ENCODE measurements at places on chromosomes 7 and 10.

DNA sequence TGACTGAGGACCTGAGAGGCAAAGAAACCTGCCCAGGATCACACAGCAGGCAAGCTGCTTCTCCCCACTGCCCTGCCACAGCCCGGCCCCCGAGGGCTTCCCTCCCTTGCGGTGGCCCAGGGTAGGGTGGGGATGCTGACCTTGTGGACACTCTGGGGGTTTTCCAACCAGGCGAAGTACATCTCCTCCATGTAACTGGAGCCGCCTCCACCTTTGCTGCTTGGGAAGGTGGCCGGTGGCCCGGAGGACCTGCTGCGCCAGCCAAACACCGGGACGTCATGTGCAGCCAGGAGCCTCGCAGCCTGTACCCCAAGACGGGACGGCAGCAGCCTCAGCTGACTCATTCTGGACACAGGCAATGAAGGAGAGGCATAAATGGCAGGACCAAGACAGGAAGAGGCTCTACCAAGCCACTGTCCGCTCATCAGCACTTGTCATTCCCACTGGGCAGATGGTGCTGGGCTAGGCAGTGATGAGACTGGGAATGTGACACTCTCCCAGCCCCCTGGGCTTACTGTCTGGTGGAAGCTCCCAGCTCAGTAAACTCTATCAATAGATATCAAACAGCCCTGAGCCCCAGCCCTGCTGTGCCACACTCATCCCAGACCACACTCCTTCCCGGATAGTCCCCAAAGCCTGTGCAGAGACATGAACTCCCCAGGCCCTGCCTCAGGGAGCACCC is 3.7 kb downstream of the OGDHL start:
- DNase-seq = no peak

DNA sequence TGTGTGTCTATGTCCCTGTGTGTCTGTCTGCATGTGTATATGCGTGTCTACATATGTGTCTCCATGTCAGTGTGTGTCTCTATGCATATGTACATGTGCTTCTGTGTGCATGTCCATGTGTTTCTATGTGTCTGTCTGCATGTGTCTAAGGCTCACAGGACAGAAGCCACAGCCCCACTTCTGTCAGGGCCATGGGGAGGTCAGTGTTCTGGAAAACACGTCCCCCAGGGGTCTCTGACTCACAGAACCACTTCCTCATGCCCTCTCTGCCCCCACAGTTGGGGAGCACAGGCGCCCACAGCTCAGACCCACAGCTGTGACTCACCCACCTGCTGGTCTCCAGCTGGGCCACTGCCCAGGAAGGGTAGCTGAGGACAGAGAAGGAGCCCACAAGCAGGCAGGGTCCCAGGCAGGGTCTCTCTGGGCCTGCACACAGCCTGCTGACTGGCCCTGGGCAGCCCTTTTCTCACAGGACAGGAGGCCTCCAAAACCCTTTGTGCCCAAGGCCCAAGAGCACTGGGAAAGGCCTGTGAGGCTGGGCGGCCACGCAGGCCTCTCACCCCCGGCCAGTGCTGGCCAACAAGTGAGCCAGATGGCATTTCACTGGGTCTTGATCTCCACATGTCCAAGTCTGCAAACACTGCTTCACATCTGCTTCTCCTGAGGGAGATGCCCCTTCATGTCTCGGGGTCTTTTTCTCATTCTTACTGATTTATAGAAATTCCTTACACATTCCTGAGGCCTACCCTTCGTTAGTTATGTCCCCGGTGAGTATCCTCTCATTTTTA is 102.9 kb upstream of the FAM20C start:
- no peak for DNase-seq

DNA sequence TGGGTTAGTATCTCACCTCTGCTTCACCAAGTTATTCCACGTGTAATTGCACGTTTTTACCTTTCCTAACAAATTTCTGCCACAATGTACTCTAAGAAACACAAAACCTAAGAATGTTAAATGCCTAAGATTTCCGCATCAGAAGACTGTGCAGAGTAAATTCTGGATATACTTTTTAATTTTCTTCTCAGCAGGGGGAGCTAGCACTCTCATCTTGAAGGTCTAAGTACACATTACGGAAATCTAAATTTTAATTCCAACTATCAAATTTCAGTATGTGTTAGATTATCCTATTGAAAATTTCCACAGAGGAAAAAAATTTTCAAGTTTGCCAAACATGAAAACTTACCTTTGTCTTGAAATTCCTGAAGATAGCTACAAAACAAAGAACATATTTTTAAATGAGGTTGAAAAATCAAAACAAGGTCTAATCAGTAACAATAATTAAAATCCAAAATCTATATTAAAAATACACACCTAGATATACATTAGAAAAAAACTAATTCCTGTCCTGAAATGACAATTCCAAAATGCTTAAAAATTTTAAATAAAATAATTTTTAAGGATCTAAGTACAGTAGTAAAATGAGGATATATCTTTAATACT is 10.5 kb downstream of the SKAP2 start:
- peak; percentile 78 for DNase-seq

- no peak for DNase-seq
Measured at GRCh38 chr10:56763090-56763489, 402.0 kb upstream of the ZWINT start.

- no peak for DNase-seq
Measured at GRCh38 chr10:72611783-72612182, 14.1 kb downstream of the MICU1 start.

DNA sequence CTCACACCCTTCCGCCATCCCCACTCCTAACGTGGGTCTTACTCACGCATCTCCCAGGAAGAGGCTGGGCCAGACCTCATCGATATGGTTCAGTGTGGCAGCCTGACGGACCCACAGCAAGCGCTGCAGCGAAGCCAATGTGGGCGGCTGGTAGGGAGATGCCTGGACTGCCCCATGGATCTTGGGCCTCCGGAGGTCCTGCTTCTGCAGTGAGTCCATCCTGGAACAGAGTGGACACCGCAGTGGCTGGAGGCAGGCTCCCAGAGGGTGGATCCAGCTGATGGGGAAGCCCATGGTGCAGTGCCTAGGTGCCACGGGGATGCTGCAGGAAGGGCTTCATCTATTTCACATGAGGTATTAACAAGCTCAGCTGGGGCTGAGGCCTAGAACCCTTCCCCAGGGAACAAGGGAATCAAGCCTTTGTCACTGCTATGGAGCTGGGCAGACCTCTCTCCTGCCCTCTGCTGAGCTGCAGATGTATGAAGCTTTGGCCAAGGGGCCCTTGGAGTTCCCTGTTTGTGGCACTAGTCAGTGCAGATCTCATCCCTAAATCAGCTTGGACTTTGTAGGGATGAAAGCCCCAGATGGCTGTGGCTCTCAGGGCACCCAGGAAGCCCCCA is 13.7 kb upstream of the SAMD8 start:
- DNase-seq = no peak

- DNase-seq = no peak
Measured at GRCh38 chr10:59099481-59099880, 77.0 kb upstream of the PHYHIPL start.

- DNase-seq = no peak
Measured at GRCh38 chr7:93821463-93821862, 69.1 kb downstream of the TFPI2 start.

GRCh38 chr10:51074238-51075028 is at the start of gene PRKG1:
Gene PRKG1, plus strand, starts transcription at chr10:51074487.
- no peak for DNase-seq

DNA sequence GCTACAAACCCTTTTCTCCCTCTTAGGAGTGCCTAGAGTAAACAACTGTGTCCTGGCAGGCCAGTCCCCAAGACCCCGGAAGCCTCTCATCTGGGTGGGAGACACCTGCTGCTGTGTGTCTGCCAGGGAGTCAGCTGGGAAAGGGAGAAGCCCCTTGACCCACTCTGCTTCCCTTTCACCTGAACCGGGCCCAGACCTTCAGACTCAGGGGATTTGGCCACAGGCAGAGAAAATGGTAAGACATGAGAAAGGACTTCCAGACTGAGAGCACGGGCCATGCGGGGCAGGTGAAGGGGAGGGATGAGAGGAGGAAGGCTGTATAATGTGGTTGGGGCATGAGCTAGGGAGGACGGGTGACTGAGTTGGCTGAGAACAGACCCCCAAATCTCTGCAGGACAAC is 36.0 kb upstream of the NPFFR1 start:
- DNase-seq = no peak

GRCh38 chr10:52621635-52622079 is 150.9 kb downstream of the MBL2 start:
- DNase-seq = no peak

GRCh38 chr10:32376097-32376496 is 29.1 kb upstream of the EPC1 start:
- no peak for DNase-seq

DNA sequence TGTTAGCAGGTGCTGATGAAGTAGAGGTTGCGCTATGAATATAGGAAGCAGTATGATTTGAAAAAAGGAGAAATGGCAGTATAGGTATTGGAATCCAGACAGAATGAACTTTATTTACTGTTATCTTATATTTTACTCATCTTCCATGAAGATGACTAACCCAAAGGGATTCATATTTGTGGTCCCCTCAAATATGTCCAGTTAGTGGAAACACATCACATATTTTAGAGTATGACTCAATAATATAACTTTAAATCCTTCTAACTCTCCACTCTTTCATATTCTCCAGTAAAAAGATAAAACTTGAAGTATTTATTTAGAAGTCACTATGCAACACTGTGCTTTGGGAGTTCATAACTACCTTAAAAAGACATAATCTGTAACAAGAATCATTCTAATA is 286.5 kb upstream of the LRRTM3 start:
- DNase-seq = no peak

GRCh38 chr10:54259104-54259503 is 541.9 kb downstream of the PCDH15 start:
- no peak for DNase-seq

- peak; percentile 7 for DNase-seq
Measured at GRCh38 chr7:786472-787255, 45.6 kb upstream of the SUN1 start.

DNA sequence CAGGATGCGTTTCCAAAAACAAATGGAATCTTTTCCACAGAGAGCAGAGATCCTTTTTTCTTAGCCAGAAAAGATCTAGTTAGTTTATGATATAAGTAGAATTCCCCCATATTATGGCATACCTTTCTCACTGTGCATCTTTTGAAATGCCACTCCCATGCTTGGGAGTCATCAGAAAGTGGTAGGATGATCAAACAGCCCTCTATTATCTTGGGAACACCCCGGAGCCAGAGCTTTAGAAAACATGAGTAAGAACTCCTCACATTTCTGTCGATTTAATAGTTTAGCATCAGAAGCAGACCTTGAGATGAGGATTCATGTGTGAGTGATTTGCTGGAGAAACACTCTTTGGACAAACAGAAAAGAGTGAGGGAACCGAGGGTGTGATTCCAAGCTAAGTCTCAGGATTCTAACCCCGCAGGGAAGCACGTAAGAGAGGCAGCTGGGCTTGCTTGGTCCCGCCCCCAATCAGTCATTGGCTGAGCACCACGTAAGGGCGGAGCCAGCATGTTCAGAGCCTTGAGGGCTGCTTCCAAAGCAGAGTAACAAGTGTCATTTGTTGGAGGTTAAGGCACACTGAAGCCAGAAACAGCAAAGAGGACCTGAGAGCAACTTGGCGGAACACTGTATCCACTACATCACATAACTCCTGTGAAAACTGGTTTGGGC is 43.7 kb upstream of the NXPH1 start:
- DNase-seq = peak; percentile 76

DNA sequence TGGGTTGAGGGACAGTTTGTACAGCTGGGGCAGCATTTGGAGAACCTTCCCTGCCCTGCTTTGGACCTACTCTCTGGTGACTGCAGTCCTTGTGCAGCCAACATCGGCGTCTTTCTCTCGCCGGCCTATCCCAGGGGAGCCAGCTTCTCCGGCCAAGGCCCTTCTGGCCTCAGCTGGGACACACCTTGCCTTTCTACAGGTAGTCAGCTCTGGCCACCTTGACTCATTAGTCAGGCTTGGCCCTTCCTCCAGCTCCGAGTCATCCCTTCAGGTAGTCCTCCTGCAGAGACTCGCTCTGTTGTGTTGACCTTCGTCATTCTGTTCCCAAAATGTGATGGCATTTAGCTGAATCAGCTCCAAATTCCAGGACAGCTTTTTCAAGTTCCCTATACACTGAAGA is 145.0 kb upstream of the CHST15 start:
- no peak for DNase-seq

DNA sequence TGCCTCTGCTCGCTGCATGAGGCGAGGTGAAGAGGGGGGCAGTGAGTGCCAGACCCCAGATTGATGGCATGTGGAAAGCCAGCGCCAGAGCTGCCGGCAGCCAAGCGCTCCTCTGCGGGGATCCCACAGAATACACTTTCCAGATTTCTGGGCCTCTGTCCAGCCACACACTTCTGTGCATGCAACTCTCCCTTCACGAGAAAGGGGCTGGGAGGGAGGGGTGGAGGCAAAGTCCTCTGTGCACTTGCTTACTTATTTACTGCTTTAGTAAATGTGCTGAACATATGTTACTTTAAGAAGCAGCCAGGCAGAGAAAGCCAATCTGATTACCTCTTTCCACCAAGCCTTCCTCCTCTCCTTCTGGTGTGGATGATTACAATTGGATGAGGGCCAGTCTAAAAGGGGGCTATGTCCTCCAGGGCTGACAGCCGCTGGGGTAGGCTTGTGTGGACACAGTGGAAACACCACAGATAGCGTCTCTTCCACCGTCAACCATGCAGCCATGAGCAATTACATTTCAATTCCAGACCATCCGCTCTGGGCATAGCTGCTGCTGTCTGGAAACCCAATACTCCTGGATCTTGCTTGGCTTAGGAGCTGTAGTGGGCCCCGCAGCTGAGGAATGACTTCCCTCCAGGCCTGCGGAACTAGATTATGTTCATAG is 322.8 kb upstream of the ANKRD30A start:
- no peak for DNase-seq

- DNase-seq = no peak
Measured at GRCh38 chr10:106515206-106515790, 649.2 kb downstream of the SORCS1 start.

GRCh38 chr10:101889256-101890210 is 45.9 kb upstream of the KCNIP2 start:
- DNase-seq = peak; percentile 67

DNA sequence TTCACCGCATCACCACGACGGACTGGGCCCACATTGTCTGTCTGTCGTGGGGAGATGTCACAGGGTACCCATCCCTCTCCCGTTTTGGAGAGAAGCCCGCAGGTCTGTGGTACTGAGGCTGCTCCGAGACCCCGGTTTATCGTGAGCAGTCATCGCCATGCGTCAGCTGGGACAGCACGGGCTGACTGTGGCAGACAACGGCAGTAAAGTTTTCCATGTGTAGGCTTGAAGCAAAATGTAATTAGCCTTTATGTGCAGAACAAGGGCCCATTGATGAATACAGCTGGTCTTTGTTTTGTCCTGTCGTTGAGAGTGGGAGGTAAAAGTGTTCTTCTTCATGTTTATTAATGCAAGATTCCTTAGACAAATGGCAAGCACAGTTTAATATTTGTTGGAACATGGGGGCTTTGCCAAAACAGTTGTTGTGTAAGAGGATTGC is 167.4 kb upstream of the SH2B2 start:
- peak; percentile 88 for DNase-seq

GRCh38 chr7:156640257-156640948 is at the start of gene RNF32:
Gene RNF32, plus strand, starts transcription at chr7:156640774. Its CDS starts 3,104 bp downstream, at chr7:156643878.
- DNase-seq = peak; percentile 83

- no peak for DNase-seq
Measured at GRCh38 chr10:16292366-16292765, 144.4 kb upstream of the PTER start.

GRCh38 chr10:63197344-63198092 is 64.4 kb downstream of the NRBF2 start:
- DNase-seq = no peak

- no peak for DNase-seq
Measured at GRCh38 chr7:30733691-30734090, 18.2 kb upstream of the INMT start.

GRCh38 chr7:2116989-2117591 is 115.7 kb downstream of the MAD1L1 start:
- no peak for DNase-seq

All from NCI-H526 (cell line).